ENCODE measurements at places on chromosomes 4 and X. TPM values are rescaled to one million over a fixed set of nuclear protein-coding genes. Genes with fewer than 3 reads are reported as not detected.

The SPANXA2 gene
- polyA plus RNA-seq, result not detected

The FABP2 gene
- 0.04 TPM for polyA plus RNA-seq

The MXRA5 gene
- polyA plus RNA-seq, result 5.9 TPM

The DACH2 gene
- polyA plus RNA-seq, result 27.8 TPM

The SULT1E1 gene
- 414 TPM for polyA plus RNA-seq

The LIMCH1 gene
- polyA plus RNA-seq, result 110 TPM

The MTNR1A gene
- polyA plus RNA-seq, result 1.7 TPM

The PLAC1 gene
- 6.4 TPM for polyA plus RNA-seq

The SLC7A11 gene
- 1.9 TPM for polyA plus RNA-seq

The KIT gene
- polyA plus RNA-seq, result 19.4 TPM

The ADH6 gene
- polyA plus RNA-seq, result 27.1 TPM

The MFAP3L gene
- 20.4 TPM for polyA plus RNA-seq

The SORCS2 gene
- 8.3 TPM for polyA plus RNA-seq

The XK gene
- 1.8 TPM for polyA plus RNA-seq

The TMEM35A gene
- 8.1 TPM for polyA plus RNA-seq

The MAMLD1 gene
- 6.8 TPM for polyA plus RNA-seq

The RHOXF2 gene
- polyA plus RNA-seq, result not detected

The PCDH19 gene
- 2.8 TPM for polyA plus RNA-seq
